Mononuclear cell (primary cell): ENCODE measurements at places on chromosomes 5 and 9. TPM values are rescaled to one million over a fixed set of nuclear protein-coding genes. Genes with fewer than 3 reads are reported as not detected.

CRB2 gene
- total RNA-seq, result not detected

ANKRD31 gene
- 0.63 TPM for total RNA-seq

FAM153A gene
- 16.5 TPM for total RNA-seq

PLGRKT gene
- 12.6 TPM for total RNA-seq

CKS2 gene
- total RNA-seq, result 6.1 TPM

STPG3 gene
- not detected for total RNA-seq

HTR4 gene
- not detected for total RNA-seq

INSL4 gene
- not detected for total RNA-seq

PCDHGB1 gene
- total RNA-seq, result not detected

CDKN2B-AS1 gene
- 2.1 TPM for total RNA-seq

SARDH gene
- 4.7 TPM for total RNA-seq

FABP6 gene
- not detected for total RNA-seq

ZFP2 gene
- total RNA-seq, result 0.73 TPM

INSL6 gene
- total RNA-seq, result not detected

CARD9 gene
- total RNA-seq, result 8.5 TPM

ALDH1A1 gene
- 5.8 TPM for total RNA-seq

STK10 gene
- 134 TPM for total RNA-seq

FRMD3 gene
- 15.1 TPM for total RNA-seq

CYSRT1 gene
- 0.21 TPM for total RNA-seq

CPLANE1 gene
- 6.5 TPM for total RNA-seq

ABLIM3 gene
- total RNA-seq, result 4.4 TPM

BSPRY gene
- total RNA-seq, result 0.42 TPM

GRXCR2 gene
- total RNA-seq, result not detected

IFNK gene
- total RNA-seq, result not detected

KCNN2 gene
- total RNA-seq, result not detected

BAAT gene
- 0.10 TPM for total RNA-seq

PCDHGA9 gene
- 0.42 TPM for total RNA-seq

SLC6A7 gene
- total RNA-seq, result 0.10 TPM

DDX4 gene
- total RNA-seq, result not detected

KCNIP1 gene
- total RNA-seq, result not detected

SLC4A9 gene
- total RNA-seq, result 0.10 TPM

PRRC1 gene
- total RNA-seq, result 44.6 TPM

LECT2 gene
- total RNA-seq, result not detected
